ENCODE measurements at places on chromosomes 16 and 17.

DNA sequence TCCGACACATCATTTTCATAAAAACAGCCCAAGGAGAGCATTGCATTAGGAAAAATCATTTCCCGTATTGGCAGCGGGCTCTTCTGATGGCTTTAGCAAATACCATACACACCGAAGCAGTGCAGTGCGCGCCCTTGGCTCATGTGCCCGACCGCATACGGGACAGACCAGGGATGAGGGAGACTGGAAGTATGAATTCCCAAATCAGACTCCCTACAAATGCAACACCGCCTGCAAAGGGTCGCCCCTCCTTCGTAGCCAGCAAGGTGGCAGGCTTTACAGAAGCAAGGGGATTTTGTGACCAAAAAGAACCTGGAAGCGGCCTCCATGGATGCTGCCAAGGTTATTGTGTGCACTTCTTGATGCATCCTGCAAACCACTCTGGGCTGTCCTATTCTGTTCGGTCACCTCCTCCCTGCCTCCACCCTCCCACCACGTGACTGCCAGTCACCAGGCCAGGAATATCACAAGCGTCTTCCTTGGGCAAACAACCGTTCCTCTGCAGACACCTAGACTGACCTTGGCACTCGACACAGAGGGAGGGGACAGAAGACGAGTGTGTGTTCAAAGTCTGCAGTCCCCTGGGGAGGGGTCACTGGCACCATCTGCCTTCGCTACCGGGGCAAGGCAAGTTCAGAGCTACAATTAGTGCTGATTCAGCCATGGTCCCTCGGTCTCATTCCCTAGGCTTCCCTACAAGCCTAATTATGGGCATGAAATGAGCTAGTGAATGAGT lies 460.4 kb downstream of the SLC39A11 start:
- no peak for DNase-seq

DNA sequence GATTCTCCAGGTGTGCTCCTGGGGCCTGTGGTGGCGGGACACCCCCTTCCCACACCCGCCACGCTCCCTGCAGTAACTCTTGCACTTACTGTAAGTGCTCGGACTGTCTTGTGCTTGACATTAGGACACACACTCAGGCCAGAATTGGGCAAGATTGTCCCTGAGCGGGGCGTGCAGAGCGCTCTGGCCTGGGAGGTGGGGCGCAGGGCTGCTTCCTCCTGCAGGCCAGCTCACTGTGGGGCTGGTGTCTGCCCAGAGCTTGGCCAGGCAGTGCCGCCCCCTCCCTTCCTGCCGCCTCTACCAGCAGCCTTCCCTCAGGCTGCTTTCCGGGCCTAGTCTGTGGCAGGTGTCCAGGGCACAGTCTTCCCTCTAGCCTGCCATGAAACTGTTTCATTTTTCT lies 6.1 kb upstream of the ATP6V0C start:
- no peak for DNase-seq

DNA sequence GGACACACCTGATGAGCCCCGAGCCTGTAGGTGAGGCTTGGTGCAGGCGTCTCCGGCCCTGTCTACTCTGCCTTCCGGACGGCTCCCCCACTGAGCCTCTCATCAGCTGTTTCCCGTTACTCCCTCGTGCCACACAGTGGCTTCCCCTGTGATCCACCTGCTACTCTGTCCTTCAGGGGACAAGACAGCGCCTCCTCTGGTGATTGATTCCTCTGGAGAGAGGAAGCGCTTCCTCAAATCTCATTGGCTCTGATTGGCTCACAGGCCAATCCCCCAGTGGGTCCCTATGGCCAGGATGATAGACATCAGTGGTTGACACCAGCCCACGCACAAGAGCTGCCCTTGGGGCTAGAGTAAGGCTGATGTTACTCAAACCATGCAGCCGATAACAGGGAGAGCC lies 24.0 kb downstream of the RNF213 start:
- no peak for DNase-seq

DNA sequence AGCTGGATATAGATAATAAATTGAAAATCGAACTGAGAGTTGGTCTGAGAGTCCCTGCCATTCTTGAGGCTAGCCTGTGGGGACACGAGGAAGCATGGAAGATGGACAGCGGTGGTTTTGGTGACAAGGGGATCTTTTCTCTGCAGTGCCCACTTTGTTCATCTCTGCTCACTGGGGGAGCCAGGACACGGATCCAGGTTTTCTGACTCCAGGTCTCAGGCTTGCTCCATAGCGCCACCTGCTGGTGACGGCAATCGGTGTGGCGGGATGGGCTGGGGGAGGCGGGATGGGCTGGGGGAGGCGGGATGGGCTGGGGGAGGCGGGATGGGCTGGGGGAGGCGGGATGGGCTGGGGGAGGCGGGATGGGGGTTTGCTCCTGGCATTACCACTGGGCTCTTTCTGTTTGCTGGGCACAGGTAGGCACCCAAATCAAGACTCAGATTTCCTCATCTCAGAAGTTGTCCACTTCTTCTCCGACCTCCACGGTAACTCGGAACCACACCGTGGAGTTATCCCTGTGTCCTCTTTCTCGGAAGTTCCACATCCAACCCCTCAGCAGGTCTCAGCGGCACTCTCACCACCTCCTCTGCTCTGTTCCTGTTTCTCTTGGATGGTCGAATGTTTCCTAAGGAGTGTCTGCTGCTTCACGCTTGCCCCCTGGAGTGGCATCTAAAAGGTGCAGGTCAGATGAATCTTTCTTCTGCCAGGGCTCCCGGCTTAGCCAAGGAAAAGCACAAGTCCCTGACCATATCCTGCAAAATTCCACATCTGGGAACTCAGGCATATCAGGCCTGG lies 142.4 kb downstream of the CYLD start:
- DNase-seq, result peak; percentile 33

GRCh38 chr17:31580316-31580705 lies 188.8 kb downstream of the RAB11FIP4 start:
- no peak for DNase-seq

GRCh38 chr17:4648741-4649140 lies 7.3 kb upstream of the ALOX15 start:
- DNase-seq, result no peak

GRCh38 chr17:58679263-58680037 lies 12.4 kb downstream of the TEX14 start:
- no peak for DNase-seq

DNA sequence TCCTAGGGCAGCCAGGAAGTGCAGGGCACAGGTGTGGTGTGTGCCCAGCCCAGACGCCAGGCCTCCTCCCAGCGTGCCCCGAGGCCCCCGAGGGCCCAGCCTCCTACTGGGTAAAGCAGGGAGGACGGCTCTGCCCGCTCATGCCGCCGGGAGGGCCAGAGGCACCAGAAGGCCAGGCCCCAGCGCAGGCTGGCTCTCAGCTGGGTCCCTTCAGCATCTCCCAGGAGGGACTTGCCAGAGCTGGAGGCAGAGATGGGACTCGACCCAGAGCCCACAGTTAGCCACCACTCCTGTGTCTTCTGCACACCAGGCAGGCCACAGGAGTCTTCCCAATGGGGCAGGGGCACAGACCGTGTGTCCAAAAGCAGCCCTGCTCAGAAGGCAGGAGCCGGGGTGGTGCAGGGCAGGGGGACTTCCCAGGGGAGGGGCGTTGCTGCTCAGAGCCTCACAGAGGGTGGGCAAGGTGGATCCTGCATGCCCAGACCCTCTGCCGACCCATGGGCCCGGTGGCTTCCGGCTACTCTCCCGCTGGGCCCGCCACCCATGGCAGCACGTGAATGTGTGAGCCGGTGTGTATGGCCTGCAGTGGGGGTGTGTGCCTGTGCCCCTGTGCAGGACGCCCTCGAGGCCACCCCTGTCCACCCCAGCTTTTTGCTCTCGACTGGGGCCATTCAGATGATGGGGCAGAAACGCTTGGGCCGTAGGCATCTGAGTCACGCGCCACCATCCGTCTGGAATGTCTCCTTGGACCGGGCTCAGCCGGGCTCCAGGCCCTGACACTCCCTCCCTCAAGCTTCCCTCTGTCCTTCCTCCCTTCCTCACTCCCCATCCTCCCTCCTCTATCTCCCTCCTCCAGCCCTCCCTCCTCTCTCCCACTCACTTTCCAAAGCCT lies 5.7 kb upstream of the ZNF469 start:
- DNase-seq, result no peak

DNA sequence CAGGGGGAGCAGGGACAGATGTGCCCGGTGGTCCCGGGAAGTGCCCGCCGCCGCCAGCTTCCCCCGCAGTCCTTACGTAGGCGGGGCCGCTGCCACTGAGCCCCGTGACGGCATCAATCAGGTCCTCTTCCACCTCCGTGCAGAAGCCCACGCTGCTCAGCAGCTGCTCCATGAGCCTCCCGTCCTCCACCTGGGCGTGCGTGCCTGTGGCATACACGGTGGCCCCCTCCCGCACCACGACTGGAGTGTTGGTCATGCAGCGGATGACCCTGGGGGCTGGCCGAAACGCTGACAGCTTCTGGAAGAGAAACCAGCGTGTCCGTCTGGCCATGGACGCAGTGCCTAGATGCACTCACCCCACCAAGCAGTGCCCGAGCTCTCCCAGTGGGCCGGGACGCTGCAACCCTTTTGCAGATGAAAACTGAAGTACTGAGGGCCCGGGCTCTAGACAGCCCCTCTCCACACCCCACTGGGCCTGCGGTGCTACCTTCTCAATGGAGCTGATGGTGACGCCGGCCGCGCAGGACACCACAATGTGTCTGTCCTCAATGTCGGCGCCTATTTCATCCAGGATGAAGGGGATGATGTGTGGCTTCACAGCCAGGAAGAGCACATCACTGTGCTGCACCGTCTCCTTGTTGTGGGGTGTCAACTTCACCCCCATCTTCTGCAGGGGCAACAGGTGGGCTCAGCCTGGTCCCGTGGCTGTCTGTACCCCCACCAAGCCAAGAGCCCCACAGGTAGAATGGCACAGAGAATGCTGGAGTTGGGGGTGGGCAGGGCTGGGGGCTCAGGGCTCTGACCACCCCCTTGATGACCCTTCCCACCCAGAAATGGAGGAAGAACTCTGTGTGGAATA lies 2.0 kb downstream of the PYCR1 start:
- no peak for DNase-seq

DNA sequence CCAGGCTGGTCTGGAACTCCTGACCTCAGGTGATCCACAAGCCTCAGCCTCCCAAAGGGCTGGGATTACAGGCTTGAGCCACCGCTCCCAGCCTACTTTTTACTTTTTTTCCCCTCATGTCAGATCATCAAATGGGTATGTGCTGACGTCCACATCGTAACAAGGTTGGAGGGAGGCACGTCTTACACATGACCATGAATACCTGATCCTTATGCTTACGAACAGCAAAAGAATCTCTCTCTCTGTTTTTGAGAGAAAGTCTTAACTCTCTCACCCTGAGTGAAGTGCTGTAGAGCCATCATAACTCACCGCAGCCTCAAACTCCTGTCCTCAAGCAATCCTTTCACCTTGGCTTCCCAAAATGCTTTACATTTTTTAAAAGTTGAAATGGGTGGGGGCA lies 29.5 kb upstream of the TMEM92 start:
- no peak for DNase-seq

GRCh38 chr17:1860978-1861377 lies 31.2 kb downstream of the RPA1 start:
- DNase-seq, result no peak

- DNase-seq, result no peak
These were observed 21.1 kb upstream of the SSTR5 start for GRCh38 chr16:1051446-1051845.

GRCh38 chr17:7184647-7185046 lies 5.5 kb upstream of the ASGR1 start:
- no peak for DNase-seq

DNA sequence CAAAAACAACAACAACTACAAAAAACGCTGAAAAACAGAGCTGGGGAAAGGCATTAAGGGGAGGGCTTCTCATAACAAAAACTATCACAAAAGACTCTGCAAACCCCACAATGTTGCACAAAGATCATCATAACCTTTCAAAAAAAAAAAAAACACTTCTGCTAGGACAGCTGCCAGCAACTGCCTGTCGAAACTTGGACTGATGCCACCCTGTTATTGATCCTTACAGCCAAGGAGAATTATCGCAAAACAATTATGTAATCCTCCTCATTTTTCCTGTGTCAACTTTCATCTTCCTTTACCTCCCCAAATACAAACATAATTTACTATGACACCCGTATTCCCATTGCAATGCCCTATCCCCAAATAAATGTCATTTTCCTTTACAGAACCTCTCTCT lies 9.3 kb downstream of the CCDC40 start:
- no peak for DNase-seq

GRCh38 chr17:71914042-71914441 lies 206.8 kb upstream of the SOX9 start:
- DNase-seq, result no peak

- no peak for DNase-seq
These were observed 44.9 kb upstream of the TANGO6 start for GRCh38 chr16:68798398-68798797.

- DNase-seq, result no peak
These were observed 47.7 kb downstream of the BEAN1 start for GRCh38 chr16:66474750-66475199.

GRCh38 chr17:28575126-28575795 lies 1.4 kb downstream of the ALDOC start:
- no peak for DNase-seq

GRCh38 chr16:84535408-84535807 lies 30.9 kb upstream of the MEAK7 start:
- DNase-seq, result no peak

GRCh38 chr17:21452377-21453143 lies 76.4 kb downstream of the KCNJ12 start:
- DNase-seq, result peak; percentile 61

DNA sequence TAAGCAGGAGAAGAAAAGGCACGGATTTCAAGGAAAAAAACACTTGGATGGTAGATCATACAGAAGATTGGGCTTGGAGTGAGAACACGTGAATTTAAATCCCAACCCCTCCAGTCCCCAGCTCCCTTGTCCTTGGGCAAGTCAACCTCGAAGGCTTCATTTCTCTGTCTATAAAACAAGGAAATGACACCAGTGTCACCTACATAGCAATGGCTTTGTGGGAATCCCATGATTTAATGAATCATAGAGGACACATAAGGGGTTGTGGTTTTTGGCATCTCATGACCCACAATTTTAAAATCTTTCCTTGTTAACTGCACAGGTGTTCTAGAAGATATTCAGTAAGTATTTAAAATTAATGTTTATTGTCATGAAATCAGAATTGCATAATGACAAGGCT lies 8.2 kb upstream of the CCL2 start:
- no peak for DNase-seq

DNA sequence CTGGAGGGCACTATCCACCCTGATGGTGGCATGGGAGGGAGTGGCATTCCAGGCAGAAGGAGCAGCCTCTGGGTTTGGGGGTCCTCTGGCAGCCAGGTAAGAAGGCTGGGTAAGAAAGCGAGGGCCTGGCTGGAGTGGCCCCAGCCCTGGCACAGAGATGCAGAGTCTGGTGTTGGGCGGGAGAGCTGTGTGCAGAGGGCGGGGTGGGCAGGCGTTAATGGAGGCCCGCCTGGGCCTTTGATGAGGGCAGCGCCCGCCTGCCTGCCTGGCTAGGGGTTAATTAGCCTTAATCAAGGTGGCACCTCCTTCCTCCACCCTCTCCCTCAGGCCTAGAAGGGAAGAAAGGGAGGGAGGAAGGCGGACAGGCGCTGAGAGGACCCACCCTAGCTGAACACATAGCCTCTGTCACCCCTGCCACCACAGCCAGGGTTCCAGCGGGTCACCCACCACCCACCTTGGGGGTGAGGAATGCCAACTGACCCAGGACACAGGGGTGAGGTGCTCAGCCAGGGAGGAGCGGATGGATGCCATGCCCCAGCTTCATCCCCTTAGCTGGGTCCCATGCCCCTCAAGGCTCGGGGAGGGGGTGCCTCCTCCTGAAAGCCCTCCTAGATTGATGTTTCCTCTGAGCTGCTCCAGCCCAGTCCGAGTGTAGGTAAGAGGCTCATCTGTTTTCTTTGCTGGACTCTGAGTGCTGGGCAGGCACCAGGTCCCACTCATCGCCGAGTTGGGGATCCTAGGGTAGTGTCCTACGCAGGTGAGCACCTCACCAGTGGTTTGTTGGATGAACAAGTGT lies 13.4 kb upstream of the FAM83G start:
- DNase-seq, result no peak

- no peak for DNase-seq
These were observed 11.9 kb downstream of the TVP23A start for GRCh38 chr16:10806698-10807097.
